ENCODE measurements at places on chromosomes 3 and 15. TPM values are rescaled to one million over a fixed set of nuclear protein-coding genes. Genes with fewer than 3 reads are reported as not detected.

The CCR8 gene
- total RNA-seq: 18.3 TPM

The LIPH gene
- total RNA-seq: 2.2 TPM

The ANKRD34C gene
- total RNA-seq: 0.72 TPM

The RCCD1 gene
- total RNA-seq: 3.9 TPM

DNA sequence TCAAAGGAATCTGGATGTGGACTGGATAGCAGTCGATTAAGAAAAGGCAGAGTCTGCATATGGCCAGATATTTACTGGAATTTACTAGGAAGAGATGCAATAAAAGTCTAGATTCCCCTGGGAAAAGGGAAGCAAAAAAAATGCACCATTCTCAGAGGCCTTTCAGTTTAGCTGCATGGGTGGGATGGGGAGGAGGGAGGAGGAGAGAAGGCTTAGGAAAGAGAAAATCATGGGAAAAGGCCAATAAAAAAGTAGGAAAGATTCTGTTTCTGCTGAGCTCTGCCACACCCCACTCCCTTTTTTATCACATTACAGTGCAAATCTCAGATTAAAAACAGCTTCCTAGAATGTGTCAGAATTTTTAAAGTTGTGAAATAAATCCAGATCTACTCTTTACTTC, 103.6 kb downstream of the ADAMTS9 start:
- peak; percentile 74 for DNase-seq

DNA sequence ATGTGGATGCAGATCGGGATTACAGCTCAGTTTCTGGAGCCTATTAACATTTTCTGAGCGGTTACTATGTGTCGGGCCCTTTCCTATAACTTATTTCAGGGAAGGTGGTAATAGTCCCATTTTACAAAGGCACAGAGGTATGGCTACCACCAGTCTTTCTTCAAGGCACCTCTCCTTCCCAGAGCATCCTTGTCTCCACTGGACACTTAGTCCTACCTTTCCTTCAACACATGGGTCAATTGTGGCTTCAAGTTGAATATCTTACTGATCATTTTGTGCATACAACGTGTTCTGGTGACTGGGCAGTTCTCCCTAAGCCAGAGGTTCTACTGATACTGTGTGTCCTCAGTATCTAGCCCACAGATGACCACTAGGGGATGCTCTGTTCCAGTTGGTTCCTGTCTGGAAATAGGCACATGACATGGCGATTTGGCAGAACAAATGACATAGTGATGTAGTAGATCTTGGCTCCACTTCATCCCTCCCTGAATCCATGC, 60.7 kb upstream of the CMTM8 start:
- DNase-seq: peak; percentile 63

GRCh38 chr3:66606868-66607267, 106.0 kb upstream of the LRIG1 start:
- no peak for DNase-seq

- DNase-seq: no peak
Observed at GRCh38 chr3:181730316-181730715, 18.6 kb downstream of the SOX2 start.

DNA sequence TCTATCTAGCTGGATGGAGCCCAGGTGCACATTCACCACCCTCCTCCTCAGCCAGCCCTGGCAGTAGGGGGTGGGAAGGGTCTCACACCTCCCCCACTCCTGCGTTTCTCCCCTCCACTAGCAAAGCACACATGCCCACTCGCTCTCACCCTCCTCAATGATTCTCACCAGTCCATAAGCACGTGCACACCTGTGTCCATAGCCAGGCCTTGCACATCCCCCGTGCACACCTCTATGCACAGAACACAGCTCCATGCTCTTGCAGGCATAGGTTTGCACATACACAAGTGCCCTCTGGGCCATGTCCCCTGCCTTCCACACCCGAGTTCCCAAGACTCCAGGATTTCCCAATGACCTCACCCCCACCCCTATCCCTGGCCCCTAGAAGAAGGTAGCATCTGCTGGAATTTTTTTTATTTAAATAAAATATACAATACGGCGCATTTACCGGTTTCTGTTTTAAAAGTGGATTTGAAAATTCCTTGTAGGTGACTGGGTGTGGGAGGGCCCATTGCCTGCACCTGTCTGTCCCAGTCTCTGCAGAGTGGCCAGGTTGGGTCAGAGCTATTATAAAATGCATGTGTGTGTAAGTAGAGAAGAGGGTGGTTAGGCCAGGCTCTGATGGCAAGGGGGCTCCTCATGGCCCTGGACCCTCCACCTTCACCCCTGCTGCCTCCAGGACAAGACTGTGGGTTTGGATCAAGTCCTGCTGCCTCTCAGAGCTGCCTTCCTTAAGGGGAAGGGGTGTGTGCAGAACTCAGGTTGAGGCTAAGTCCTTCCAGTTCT, 49.1 kb downstream of the HCN4 start:
- DNase-seq: no peak

DNA sequence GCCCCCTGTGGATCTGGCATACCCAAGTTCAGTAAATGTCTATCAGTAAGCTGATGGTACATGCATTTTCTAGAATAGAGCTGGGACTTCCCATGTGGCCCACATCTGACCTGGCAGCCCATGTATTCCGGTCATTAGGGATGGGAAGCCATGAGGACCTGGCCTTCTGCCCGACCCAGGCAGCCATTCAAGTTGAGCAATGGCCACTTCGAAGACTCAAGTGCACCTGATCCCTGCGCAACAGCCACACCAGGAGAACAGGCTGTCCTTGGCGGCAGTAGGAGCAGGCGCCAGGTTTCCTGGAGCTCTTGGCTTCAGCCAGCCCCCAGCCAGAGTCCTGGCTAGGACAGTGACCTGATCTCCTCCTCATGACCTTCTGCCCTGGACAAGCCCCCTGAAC, 14.6 kb downstream of the HEMK1 start:
- no peak for DNase-seq

GRCh38 chr3:126180477-126181397, at the start of gene ALDH1L1:
Gene ALDH1L1 (minus strand): TSS chr3:126180586. CDS start chr3:126160979, 19,607 bp downstream.
- DNase-seq: peak; percentile 71

DNA sequence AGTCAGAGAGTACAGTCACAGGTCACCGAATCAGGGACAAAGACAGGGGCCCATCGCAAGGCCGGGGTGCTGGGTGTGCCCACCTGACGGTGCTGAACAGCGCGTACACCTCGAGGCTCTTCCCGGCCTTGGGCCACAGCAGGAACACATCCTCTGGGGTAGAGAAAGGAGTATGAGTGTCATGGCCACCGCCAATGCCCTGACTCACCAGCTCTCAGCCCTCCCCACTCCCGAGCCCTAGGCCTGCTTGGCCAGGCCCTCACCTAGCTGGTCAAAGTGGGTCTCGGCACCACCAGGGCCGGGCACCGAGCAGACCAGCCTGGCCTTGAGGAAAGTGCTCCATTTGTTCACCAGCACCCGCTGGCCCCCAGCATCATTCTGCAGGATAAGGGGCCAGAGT, 4.2 kb downstream of the SEMA3G start:
- no peak for DNase-seq

Data from umbilical cord (tissue), 2 donors.